Fibroblast of skin of left biceps (primary cell): ENCODE measurements at places on chromosomes 7 and 10.

GRCh38 chr7:5177060-5177459 lies 13.0 kb upstream of the WIPI2 start:
- no peak for DNase-seq

- no peak for DNase-seq
These were observed 3.6 kb upstream of the HOXA11 start for GRCh38 chr7:27188386-27189294.

- no peak for DNase-seq
These were observed 36.1 kb downstream of the EXOC4 start for GRCh38 chr7:133288970-133289369.

DNA sequence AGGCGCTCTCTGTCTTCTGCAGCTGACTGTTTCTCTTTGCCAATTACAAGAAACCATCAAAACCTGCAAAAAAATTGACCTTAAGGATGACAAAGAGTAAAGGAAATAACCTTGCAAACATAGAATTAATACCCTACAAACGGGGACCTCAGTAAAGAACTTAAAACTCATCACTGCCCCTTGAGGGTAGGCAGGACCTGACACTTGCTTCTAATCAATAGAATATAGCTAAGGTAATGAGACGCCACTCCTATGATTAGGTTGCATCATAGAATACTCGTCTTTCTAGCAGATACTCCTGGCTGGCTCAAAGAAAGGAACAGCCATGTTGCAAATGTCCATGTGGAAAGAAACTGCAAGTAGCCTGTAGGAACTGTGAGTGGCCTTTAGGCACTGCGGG lies 140.0 kb downstream of the XPNPEP1 start:
- no peak for DNase-seq

- DNase-seq, result no peak
These were observed 98.3 kb upstream of the ARHGAP21 start for GRCh38 chr10:24821986-24822385.

- no peak for DNase-seq
These were observed 336.0 kb downstream of the SUGCT start for GRCh38 chr7:40470817-40471216.

GRCh38 chr7:55438757-55439525 lies 73.8 kb downstream of the LANCL2 start:
- no peak for DNase-seq

DNA sequence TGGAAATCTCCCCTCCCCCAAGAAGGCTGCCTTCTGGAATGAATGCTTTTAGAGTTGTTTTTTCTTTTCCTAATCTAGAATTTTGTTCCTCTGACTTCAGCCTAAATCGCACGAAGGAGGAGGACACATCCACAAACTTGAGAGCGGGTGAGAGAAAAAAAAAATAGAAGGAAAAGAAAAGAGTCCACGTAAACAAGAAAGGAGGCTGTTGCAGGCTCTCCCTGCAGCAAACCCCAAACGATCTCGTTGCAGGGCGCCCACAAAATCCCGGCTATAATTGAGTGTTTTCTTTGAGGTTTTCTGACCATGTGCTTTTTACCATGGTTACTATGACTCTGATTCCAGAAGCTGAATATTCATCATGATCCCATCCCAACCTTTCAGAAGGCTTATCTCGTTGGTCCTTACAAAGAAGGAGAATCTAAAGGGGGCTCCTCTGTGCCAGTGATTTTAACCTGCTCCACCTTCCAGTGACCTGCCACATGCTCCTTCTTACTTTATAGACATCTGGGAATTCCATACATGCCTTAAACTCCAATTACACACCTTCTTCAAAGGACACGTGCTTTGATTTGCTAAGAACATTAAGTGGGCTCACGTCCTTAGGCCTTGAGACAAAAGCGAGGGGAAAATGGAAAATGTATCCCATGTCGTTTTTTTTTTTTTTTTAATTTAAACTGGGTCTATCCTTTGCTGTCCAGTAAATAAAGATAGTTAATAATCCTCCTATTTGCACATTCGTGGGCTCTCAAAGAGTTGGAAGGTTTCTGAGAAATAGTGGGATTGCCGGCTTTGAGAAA lies 5.8 kb downstream of the TWIST1 start:
- DNase-seq, result no peak

- DNase-seq, result no peak
These were observed 123.6 kb upstream of the NOBOX start for GRCh38 chr7:144527051-144527471.

GRCh38 chr10:53846809-53847208 lies 954.2 kb downstream of the PCDH15 start:
- no peak for DNase-seq

DNA sequence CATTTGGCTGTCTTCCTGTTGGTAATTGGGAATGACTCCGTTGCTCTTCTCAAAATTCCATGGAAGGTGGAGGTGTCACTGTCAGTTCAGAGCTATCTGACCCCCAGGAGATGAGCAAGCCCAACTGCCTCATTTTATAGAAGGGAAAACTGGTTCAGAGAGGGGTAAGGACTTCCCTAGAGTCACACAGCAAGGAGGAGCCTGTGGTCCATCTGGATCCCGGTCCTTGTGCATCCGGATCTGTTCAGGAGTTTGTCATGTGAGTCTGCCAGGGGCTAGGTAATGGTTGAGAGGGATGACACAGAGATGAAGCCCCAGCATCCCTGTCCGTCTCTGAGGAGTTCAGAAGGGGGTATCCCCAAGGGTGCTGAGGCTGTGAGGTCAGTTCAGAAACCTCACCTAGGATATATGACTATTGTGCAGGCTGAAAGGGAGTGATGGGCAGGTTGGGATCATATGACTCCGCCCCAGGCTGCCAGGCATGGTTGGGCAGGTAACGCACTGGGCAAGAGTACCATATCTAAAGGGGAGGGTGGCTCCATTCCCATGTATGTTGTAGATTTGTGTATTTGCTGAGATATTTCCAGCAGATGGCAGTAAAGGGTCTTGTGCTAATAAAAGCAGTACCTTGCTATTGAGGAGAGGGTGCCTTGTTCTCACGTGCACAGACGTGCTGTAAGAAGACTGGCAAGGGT lies 16.0 kb upstream of the SLC29A3 start:
- no peak for DNase-seq

- no peak for DNase-seq
These were observed 51.1 kb upstream of the NANOS1 start for GRCh38 chr10:118978316-118978997.

DNA sequence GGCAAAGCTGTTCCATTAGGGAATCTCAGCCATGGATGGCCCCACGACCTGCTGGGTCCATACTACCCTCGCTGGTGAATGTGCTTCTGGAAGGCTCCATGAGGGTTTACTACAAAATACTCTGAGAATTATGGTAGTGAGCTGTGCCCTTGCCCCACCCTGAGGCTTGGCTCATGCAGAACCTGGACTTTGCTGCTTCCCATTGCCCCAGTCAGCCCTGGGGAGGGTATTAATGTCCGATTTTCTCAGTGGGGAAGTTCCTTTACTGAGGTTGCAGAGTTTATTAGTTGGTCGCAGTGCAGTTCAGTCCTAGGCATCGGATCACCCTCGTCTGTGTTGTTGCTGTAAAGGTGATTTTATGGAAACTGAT lies 310.1 kb downstream of the WDR37 start:
- DNase-seq, result no peak

- DNase-seq, result no peak
These were observed 7.9 kb downstream of the RPA3 start for GRCh38 chr7:7710469-7710868.

DNA sequence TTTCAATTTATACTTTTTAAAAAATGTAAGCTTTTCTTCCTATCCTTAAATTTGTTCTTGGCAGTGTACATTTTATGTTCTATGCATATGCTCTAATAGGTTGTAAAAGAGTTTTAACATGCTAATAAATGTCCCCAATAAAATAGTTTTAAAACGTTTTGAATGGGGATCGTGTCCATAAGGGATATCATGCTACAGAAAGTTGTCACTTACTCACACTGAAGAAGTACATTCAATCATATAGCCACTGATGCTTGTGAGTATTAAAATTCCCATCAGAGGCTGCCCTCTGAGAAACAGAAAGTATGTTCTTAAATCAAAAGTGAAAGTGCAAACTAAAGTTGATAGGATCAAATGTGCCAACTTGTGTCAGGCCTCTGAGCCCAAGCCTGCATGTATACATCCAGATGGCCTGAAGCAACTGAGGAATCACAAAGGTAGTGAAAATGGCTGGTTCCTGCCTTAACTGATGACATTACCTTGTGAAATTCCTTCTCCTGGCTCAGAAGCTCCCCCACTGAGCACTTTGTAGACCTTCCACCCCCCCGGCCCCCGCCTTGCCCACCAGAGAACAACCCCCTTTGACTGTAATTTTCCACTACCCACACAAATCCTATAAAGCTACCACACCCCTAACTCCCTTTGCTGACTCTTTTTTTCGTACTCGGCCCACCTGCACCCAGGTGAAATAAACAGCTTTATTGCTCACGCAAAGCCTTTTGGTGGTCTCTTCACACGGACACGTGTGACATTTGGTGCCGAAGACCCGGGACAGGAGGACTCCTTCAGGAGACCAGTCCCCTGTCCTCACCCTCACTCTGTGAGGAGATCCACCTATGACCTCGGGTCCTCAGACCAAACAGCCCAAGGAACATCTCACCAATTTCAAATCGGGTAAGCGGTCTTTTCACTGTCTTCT lies 877 bp upstream of the NOD1 start:
- DNase-seq, result no peak
